A549 (cell line): ENCODE measurements at places on chromosomes 2 and 18. TPM values are rescaled to one million over a fixed set of nuclear protein-coding genes. Genes with fewer than 3 reads are reported as not detected.

WDR7 gene
- polyA plus RNA-seq: 4.2 to 5.5 TPM (median 4.4 TPM) in 3 replicates

- DNase-seq: no peak
Observed at GRCh38 chr2:132701810-132702209, 31.8 kb upstream of the LYPD1 start.

- no peak for DNase-seq
Observed at GRCh38 chr18:11818486-11819203, 32.6 kb upstream of the CHMP1B start.

- DNase-seq: no peak
Observed at GRCh38 chr18:61400716-61401115, 67.5 kb downstream of the CDH20 start.

GRCh38 chr2:179898873-179899272 is 37.5 kb upstream of the ZNF385B start:
- DNase-seq: peak; percentile 56

ITPRIPL1 gene
- polyA plus RNA-seq: not detected in 3 replicates

GALNT13 gene
- polyA plus RNA-seq: 11.7 to 12.8 TPM (median 12.1 TPM) in 3 replicates

DNA sequence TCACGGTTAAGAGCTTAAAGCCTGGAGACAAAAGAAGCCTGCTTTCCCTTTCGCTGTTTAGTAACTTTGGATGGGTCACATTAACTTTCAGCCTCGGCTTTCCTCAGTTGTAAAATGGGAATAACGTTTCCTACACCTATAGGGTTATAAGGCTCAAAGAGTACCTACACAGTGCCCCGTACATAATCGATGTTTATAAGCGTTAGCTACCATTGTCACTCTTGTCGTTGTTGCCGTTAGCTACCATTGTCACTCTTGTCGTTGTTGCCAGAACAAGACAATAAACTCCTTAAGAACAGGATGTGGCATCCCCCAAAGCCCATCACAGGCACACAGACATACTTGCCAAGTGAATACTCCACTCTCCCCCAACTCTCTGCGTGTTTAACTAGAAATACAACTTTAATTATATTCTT is 901 bp upstream of the MFSD6 start:
- peak; percentile 24 for DNase-seq

ST8SIA5 gene
- not detected in 3 replicates for polyA plus RNA-seq
